ENCODE measurements at places on chromosomes 7 and 10.
A peak's percentile ranks its signal among the peaks of the same experiment; 100 is the strongest.

DNA sequence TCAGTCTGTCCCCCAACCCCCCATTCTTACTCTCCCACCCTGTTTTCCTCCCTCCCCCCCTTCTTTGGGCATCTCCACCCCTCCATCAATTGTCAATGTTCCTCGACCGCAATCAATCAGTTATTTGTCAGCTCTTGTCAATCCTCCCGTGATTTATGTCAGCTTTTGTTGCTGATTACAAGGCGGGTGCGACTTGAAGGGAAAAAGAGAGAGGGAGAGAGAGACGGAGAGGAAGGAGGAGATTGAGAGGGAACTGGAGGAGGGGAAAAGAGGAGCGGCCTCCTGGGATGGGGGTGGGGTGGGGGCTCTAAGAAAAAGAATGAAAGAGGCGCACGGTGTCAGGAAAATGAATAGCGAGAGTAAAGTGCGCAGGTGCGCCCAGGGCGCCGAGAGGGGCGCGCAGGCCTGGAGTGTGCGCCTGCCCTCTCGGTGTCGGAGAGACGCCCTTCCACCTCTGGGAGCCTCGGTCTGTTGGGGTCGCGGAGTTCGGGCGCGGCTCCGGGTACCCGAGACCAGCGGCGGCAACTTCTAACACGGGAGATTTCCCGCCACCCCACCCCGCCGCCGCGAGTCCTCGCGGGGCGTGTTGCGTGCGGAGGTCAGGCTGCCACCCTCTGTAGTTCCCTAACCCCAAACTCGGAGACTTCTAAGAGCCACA is 1.1 kb upstream of the ZNF503 start:
- DNase-seq = peak; percentile 14

DNA sequence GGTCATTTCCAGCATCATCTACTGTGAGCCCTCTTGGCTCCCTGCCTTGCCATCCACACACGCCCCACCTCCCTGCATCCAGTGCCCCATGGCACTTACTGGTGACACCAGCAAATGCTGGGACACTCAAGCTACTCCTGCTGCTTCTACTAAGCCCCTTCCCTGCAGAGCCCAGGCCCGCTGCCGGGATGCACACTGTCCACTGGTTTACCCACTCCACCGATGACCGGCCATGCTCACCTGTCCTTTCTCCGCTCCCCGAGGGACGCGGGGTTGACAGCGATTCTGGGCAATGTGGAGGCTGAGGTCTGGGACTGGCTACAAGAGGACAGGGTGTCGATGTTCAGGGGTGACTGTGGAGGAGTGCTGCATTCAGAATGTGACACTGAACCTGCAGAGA is 110.2 kb downstream of the DLG5 start:
- DNase-seq = no peak

DNA sequence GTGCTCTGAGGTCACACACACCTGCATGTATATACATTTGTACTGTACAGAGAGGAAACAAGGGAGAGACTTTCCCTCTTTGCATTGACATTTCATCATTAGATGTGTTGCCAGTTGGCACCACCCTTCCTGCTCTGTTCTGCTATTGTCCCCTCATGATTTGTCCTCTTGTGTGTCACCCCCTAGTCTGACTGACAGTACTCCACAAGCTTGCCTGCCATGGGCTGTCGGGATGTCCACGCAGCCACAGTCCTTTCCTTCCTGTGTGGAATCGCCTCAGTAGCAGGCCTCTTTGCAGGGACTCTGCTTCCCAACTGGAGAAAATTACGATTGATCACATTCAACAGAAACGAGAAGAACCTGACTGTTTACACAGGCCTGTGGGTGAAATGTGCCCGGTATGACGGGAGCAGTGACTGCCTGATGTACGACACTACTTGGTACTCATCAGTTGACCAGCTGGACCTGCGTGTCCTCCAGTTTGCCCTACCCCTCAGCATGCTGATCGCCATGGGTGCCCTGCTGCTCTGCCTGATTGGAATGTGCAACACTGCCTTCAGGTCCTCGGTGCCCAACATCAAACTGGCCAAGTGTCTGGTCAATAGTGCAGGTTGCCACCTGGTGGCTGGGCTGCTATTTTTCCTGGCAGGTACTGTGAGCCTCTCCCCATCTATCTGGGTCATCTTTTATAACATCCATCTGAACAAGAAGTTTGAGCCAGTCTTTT is 9.4 kb downstream of the CLDN12 start:
- peak; percentile 30 for DNase-seq

DNA sequence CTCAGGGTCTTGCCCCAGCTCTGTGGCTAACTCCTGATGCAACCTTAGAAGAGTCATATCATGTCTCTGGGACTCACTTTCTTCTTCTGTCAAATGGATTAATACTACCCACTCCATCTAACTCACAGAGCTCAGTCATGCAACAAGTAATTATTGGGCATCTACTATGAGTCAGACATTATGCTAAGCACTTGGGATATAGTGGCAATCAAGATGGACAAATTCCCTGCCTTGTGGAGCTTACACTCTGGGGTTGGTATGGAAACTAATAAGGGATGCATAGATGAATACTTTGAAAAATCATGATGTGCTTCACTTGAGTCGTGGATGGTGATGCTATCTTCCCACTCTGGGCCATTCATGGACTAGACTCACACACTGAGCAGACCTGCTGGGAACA is 88.9 kb downstream of the KCNMA1 start:
- DNase-seq = no peak

GRCh38 chr7:17530741-17531421 is 232.4 kb downstream of the AHR start:
- no peak for DNase-seq

All from mucosa of gallbladder (tissue), 1 donor.